ENCODE measurements at places on chromosomes 6 and 20. TPM values are rescaled to one million over a fixed set of nuclear protein-coding genes. Genes with fewer than 3 reads are reported as not detected.

ADGRG6 gene
- total RNA-seq, result not detected

B3GALT4 gene
- 3.4 TPM for total RNA-seq

JPH2 gene
- total RNA-seq, result not detected

C20orf144 gene
- 0.69 TPM for total RNA-seq

GTF2H4 gene
- total RNA-seq, result 23.4 TPM

MLN gene
- total RNA-seq, result not detected

DNA sequence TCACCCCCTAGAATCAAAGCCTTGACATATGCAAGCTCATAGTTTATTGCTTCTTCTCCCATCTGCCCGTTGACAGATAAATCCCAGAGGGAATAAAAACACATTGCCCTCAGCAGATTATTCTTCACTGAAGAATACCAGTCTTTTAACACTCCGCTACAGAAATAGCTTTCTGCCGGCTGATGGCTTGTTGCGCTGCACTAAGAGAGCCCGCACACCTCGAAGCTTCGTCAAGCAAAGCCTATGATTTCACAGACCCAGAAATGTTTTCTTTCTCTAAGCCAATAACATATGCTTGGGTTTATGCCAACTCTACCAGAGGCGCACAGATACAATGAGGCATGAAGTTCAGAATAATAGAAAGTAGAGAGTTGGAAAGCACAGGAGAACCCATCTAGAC is 208.9 kb upstream of the FOXQ1 start:
- no peaks in the 10 kb centered on the region for H3K36me3 ChIP-seq
- no peaks in the 10 kb centered on the region for H3K4me1 ChIP-seq

GRCh38 chr6:158808941-158809678 is 10.1 kb downstream of the EZR start:
- peak; percentile 79 for DNase-seq
- H3K36me3 ChIP-seq, result peaks cover 12% of the 10 kb centered on the region
- peak overlapping the region; percentile 96 for H3K27ac ChIP-seq
- peaks cover 98% of the 10 kb centered on the region for H3K4me1 ChIP-seq
- peak overlapping the region; percentile 42 for H3K4me3 ChIP-seq

DNA sequence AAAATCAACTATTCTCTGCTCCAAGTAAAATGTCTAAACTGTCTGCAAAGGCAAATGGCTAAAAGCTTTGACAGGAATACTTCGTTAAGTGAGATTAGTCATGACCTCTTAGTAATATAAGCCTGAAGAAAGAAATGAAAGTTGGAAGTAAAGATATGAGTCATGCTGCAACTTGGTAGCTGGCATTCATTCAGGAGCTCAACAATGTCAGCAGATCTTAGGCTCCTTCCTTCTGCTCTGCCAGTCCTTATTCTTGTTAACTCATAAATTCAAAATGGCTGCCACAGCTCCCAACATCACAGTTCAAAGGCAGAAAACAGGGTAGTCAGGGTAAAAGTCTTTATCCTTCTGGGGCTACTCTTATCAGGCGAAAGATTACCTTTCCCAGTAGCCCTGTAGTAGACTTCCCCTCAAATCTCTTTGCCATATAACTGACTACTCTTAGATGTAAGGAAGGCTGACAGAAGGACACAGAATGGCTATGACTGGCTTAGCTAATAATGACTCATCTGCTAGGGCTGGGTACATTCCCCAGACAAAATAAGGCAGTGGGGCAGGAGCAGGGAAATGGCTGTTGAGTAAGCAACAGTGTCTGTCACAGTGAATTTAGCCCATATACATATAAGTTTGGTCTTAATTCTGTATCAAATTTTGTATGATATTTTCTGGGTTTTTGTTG is 24.4 kb upstream of the C6orf62 start:
- no peaks in the 10 kb centered on the region for H3K36me3 ChIP-seq
- H3K4me1 ChIP-seq, result peaks cover 8% of the 10 kb centered on the region
- no peak overlapping the region for H3K4me3 ChIP-seq
- H3K27me3 ChIP-seq, result no peaks in the 10 kb centered on the region

GRCh38 chr6:134956032-134956431 is 6.1 kb upstream of the ALDH8A1 start:
- peaks cover 4% of the 10 kb centered on the region for H3K36me3 ChIP-seq
- H3K27ac ChIP-seq, result no peak overlapping the region
- no peak overlapping the region for H3K4me3 ChIP-seq

DNA sequence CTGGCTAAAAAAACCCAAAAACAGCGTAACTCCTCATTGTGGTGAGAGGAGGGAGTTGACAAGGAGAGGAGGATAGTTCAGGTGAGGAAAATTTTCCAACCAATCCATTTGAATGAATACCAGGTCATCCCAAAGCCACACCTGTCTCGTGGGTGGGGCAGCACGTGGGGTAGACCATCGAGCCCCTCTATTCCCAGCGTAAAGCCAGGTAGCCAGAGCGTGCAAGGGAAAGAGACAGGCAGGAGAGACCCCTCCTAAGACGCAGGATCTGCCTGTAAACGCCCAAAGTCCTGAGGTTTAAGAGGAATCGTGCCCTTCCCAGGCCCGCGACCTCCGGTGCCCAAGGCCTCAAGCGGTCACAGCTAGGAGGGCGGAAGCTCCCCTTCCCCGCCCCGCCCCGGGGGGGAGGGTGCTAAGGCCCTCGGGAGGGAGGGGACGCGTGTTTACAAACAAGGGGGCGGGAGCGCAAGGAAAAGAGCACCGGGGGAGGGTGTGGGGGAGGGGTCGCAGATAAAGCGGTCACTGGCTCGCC is 712 bp downstream of the RXRB start:
- H3K36me3 ChIP-seq, result peaks cover 41% of the 10 kb centered on the region
- no peaks in the 10 kb centered on the region for H3K27me3 ChIP-seq
- peak overlapping the region; percentile 89 for H3K27ac ChIP-seq
- H3K4me3 ChIP-seq, result peak overlapping the region; percentile 100

DNA sequence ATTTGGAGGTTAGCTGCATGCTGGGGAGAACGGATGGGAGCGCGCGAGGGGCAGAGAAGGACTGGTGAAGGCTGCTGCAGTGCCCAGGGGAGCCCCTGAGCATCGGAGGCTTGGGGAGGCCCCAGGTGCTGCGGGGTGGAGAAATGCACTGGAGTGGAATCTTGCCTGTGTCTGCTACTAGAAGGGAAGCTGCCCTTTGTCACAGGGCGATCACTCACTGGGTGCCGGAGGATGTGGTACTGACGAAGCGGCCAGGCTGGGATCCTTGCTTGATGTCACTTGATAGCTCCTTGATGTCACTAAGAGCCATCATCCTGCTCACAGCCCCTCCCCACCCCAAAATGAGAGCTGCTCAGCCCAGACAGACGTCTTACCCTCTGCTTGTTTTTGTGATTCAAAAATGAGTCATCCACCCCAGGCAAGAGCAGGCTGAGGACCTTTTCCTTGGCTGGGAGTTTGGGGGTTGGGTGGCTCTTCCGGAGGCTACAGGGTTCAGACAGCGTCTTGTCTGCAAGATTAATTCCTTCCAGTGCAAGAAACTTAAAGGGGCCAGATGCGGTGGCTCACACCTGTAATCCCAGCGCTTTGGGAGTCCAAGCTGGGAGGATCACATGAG is 62.6 kb upstream of the PMEPA1 start:
- no peak overlapping the region for H3K4me3 ChIP-seq
- no peak for DNase-seq
- no peak overlapping the region for H3K27ac ChIP-seq
- H3K27me3 ChIP-seq, result peaks cover 3% of the 10 kb centered on the region

- no peaks in the 10 kb centered on the region for H3K4me1 ChIP-seq
- no peaks in the 10 kb centered on the region for H3K36me3 ChIP-seq
Measured at GRCh38 chr6:47235964-47236760, 73.5 kb downstream of the TNFRSF21 start.

DNA sequence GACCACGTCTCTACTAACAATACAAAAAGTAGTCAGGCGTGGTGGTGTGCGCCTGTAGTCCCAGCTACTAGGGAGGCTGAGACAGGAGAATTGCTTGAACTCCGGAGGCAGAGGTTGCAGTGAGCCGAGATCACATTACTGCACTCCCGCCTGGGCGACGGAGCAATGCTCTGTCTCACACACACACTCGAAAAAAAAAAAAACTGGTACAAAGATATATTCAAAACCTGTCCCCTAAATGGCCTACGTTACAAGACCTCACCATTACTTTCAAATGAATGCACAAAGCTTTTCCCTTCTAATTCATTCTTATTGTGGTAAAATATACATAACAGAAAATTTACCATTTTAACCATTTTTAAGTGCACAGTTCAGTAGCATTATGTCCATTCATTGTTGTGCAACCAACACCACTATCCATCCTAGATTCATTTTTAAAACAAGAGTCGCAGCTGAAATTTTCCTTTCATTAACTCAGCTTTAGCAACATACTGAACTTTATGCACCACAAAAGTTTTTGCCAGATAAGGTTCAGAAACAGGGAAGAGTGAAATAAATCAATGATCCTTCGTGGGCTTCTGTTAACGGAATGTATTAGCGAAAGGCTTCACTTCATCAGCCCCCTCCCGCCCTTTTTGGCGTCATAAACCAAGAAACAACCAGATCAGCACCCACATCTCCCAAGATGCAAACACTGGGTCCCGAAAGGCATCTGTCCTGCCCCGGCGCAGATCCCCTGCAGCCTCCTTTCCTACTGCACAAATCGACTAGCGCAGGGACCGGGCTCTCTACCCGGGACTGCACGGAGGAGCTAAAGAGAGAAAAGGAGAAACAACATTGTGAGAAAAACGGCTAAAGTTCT is 825 bp upstream of the FAM135A start:
- H3K27ac ChIP-seq, result no peak overlapping the region
- peaks cover 7% of the 10 kb centered on the region for H3K36me3 ChIP-seq

GRCh38 chr20:1567392-1568162 is 10.1 kb upstream of the SIRPD start:
- H3K27me3 ChIP-seq, result no peaks in the 10 kb centered on the region
- H3K4me3 ChIP-seq, result no peak overlapping the region
- no peak overlapping the region for H3K27ac ChIP-seq
- H3K36me3 ChIP-seq, result no peaks in the 10 kb centered on the region
- DNase-seq, result no peak

DNA sequence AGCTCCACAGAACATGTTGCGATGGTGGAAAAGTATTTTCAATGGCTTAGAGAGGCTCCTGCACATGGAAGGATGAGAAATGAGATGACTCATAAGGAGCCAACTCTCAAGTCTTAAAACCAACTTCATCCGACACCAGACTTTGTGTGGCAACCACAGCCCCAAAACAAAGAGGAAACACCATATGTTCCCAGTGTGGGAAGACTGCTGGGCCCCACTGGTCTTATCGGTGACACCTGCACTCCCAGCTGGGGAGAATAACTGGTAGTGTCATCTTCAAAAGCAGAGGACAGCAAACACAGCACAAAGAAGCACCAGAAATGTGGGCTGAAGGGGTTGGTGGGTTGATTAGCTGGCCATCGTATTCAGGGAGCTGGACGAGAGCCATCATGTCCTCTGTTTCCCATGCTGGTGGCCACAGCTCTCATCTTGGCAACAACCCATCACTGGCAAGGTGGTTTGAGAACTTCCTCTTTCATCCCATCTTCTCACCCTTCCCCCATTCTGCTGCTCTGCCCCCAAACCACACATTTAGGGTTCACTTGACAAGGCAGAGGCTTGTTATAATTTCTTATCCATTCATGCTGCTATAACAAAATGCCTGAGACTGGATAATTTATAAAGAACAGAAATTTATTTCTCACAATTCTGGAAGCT is 46.0 kb upstream of the TASP1 start:
- H3K4me3 ChIP-seq, result no peak overlapping the region
- peaks cover 6% of the 10 kb centered on the region for H3K4me1 ChIP-seq
- no peaks in the 10 kb centered on the region for H3K36me3 ChIP-seq
- no peak for DNase-seq

GRCh38 chr20:48823960-48824498 is 3.8 kb downstream of the PREX1 start:
- no peaks in the 10 kb centered on the region for H3K4me1 ChIP-seq
- no peaks in the 10 kb centered on the region for H3K36me3 ChIP-seq
- H3K27me3 ChIP-seq, result no peaks in the 10 kb centered on the region
- DNase-seq, result no peak

DNA sequence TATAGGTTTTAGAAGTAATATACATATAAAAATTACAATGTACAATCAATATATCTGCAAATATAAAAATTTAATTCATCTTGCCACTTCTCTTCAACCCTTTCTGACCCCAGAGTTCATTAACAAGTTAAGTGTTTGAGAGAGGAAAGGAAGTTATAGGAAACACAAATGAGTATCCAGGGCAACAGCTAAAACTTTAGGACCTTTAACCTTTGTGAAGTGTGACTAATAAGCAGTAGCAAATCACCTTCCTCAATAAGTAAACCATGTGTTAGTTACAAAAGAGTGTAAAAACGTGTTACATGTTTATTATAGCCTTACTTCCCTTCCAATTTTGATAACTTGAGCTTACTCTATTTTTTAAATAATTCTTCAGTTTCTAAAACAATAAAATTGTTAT is 73.4 kb upstream of the SIM1 start:
- H3K27ac ChIP-seq, result no peak overlapping the region
- peaks cover 5% of the 10 kb centered on the region for H3K4me1 ChIP-seq
- DNase-seq, result no peak
- peaks cover 8% of the 10 kb centered on the region for H3K36me3 ChIP-seq

DNA sequence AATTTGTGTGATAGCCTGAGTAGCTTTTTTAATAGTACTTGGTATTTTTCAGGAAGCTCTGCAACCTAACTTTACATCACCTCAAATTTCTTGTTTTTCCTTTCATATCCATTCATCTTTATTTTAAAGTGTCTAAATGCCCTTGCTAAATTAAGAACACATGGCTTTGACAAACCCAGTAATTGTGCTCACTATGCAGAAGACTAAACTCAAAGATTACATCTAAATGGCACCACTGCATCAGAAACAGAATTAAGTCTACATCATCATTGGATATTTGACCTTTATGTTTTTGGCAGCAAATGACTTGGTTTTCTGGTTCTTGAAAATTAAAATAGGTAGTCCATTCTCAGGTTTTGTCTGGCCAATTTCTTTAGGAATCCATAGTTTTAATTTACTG is 69.6 kb upstream of the HDGFL1 start:
- no peak overlapping the region for H3K4me3 ChIP-seq
- no peaks in the 10 kb centered on the region for H3K36me3 ChIP-seq
- no peak for DNase-seq
- H3K4me1 ChIP-seq, result no peaks in the 10 kb centered on the region
- H3K27ac ChIP-seq, result no peak overlapping the region
- no peaks in the 10 kb centered on the region for H3K27me3 ChIP-seq

DNA sequence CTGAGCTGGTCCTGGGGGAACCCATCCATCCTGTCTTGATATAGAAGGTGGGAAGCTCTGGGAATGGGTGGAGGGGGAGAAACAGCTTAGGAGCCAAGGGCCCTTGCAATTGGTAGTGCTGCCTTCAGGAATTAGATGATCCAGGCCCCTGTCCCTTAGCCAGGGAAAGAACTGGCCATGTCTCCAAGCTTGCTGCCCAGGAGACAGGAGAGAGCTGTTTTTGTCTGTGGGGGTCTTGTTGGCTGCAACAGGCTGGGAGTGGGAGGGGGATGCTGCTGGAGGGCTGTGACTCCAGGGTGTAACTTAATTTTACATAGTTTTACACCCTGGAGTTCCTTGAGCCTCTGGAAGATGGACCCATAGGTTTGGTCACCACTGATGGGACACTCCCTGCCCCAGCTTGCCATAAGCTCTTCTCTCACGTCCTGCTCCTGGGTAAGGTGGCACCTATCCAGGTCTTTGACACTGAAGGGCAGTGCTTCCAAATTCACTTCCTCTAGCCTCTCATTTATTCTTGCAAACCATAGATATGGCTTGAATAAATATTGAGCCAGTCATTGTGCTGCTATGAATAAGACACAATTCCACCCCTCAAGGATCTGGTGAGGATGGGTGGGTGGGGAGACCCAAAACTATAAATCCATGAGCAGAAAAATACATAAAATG is 16.8 kb downstream of the VEGFA start:
- no peaks in the 10 kb centered on the region for H3K27me3 ChIP-seq
- H3K4me1 ChIP-seq, result no peaks in the 10 kb centered on the region
- H3K36me3 ChIP-seq, result peaks cover 6% of the 10 kb centered on the region
- H3K4me3 ChIP-seq, result no peak overlapping the region
- DNase-seq, result no peak

Measured in Karpas-422 (cell line).